ENCODE measurements at places on chromosomes 5 and 9. TPM values are rescaled to one million over a fixed set of nuclear protein-coding genes. Genes with fewer than 3 reads are reported as not detected.
A peak's percentile ranks its signal among the peaks of the same experiment; 100 is the strongest.

Gene CDK9
- total RNA-seq = 71.0 TPM

Gene CARTPT
- not detected for total RNA-seq

DNA sequence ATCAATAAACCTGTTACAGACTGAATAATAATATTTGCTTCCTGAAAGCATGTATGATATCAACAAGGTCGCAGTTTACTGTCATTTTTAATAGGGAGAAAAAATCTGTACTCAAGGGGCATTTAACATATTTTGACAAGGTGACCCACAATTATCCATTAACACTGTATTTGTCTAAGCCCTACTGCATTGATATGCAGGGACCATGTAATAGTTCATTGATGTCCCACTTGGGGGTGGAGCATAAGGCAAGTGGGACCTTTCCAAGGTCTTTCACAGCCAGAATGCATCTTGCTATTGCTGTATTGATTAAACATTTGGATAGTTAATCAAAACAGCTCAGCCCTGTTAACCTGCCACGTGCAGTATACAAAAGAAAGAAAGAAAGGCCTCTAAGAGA is 502.0 kb downstream of the NR2F1-AS1 start:
- DNase-seq = no peak

DNA sequence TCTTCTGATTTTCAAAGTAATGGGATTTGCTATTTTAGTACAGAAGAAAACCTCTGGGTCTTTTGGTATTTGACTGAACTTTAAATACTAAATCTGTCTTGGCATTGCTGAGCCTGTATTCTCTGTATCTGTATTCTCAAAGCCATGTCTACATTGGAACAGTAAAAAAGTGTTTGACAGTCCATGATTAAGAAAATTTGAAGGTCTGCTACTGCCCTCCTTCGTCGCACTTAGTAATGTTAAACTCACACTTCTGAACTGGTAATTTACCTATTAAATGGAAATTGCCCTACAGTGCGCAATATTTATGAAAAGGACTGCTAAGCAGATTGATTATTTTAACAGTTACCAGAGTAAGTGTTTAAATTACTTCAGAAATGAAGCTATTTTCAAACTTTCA is 165.7 kb upstream of the SMC2 start:
- no peak for DNase-seq

DNA sequence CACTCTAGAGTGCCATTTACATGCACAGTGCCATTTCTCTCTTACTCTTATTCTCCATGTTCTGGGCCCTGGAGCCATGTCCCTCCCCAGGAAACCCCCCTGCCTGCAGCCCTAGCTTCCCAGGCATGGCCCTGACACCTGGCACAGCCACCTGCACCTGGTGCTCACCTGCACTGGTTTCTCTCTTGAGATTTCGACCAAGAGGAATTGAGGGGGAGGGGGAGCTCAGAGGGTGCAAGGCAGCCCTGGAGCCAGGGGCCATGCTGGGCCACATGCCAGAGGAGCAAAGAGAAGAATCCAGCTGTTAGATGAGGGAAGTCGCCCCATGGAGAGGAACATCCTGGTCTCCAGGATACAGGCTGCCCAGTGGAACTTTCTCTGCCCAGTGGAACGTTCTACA is 65.0 kb upstream of the RAPGEF1 start:
- DNase-seq = peak; percentile 43

GRCh38 chr5:91162534-91163381 is 220.4 kb downstream of the ARRDC3 start:
- DNase-seq = peak; percentile 83

GRCh38 chr9:37290366-37290939 is 132.0 kb upstream of the GRHPR start:
- DNase-seq = no peak

DNA sequence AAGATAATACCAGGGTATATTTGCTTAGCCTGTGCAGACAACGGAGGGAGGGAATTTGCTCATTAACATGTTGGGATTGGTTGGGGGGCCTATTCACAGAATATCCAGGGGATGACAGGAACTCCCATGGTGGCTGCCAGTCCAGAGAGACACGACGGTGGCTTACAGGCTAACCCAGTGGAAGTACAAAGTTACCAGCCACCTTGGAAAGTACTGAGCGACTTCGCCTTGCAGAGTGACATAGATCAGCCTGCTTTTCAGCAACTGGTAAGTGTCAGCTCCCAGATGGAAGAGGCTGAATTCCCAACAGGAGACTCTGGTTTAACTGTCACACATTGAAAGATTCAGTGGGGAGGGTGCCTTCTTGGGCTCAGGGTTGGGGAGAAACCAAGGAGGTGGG is 7.9 kb downstream of the ISL1 start:
- no peak for DNase-seq

- DNase-seq = no peak
Measured at GRCh38 chr9:23682891-23683431, 143.1 kb downstream of the ELAVL2 start.

DNA sequence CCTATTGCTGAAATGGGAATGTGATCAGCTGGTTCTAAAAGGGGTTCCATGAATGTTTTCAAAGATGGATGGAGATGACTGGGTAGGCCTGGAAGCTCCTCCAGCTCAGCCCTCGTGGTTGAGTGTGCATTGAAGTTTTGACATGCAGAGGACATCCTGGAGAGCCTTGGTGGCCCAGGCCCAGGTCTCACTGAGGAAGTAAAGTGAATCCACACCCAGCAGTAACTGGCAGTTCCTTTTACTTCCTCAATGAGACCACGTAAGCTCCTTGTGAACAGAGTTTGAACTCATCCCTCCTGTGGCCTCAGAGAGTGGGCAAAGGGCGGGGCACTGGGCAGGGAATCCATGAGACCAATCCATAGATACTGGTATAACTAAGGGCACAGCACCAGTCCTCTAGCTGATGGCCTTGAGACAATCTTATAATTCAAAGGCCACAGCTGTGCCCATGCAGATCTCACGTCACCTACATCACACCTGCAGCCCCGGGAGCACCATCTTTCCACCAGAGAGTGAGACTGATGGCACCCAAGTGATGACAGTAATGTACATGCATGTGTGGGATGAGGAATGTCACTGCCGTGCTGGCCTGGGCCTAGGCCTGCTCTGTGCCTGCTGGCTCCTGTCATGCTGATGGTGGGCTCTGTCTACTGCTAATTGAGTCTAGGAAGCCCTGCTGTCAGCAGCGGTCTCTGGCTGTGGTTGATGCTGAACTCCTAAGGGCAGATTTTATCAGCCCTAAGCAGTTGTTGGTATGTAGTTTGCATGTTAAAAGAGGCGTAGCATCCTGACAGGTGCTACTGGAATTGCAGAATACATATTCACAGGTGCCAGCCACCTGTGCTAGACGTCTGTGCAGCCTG is 257.8 kb downstream of the FSTL4 start:
- DNase-seq = peak; percentile 71

DNA sequence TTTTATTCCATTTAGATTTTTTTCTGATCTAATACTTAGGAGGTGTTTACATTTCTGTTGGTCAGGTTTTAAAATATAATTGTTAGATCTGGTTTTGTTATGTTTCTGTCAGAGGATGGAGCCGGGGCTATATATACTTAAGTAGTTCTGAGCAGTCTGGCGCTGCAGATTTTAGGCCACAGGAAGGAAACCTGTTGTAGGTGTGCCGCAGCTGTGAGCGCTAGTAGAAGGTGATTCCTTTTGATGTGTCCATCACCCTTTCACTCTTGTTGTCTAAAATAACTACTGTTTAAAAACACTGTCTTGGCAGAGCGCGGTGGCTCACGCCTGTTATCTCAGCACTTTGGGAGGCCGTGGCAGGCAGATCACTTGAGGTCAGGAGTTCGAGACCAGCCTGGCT is 17.0 kb downstream of the ZBTB34 start:
- DNase-seq = no peak

DNA sequence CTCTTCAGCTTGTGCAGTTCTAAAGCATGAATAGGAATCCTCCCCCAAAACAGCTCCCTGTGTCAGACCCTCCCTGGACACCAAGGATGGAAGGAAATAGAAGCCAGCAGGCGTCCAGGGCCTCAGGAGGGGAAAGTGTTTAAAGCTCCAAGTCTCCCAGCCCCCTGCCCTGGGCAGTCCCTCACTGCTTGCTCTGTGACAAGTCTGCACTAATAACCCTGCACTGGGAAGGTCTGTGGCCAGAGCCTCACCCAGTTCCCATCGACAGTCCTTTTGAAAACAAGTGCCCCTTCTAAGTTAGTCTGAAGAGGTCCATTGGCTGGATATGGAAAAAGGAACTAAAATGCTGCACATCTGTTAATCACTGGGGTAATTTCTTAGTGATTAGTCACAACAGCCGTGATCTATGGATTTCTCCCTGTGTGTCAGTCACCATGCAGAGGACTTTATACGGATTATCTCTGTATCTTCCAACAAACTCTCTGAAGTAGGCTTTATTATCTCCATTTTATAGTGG is 195.3 kb downstream of the FBXL7 start:
- DNase-seq = no peak

Gene TMEM250
- total RNA-seq = 29.1 TPM

Gene PLAC8L1
- total RNA-seq = 0.43 TPM

GRCh38 chr5:153460421-153460820 is 30.0 kb upstream of the GRIA1 start:
- DNase-seq = no peak

Gene SFXN1
- 17.5 TPM for total RNA-seq

DNA sequence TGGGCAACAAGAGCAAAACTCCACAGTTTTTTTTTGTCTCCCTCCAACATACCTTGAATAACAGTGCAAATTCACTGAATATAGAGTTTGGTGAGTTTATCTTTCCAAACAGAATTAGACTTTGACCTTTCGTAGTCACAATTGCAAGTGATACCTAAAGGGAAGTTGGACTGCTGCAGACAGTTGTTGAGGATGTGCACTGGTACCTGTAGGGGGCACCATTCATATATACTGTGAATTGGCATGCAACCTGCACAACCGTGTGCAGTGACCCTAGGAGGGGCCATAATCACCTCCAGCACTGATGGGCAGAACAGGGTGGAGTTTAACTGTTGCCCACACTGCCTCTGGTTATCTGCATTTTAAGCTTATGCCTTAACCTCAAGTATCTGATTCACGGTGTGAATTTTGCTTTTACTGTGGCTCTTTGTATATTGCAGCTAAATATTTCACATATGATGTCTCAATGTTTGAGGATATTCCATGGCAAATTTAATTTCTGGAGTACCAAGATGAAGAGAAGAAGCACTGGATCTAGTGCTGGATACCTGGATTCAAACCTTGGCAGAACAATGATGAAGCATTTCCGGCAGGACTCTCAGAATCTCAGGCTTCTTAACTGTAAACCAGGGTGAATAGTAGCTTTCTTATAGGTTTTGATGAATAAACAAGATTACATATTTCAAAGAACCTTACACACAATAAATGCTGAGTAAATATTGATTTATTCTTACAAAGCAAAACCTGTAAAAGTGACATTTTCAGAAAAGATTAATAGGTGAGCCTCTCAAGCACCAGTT is 144.3 kb downstream of the ACTBL2 start:
- DNase-seq = no peak

Gene IL31RA
- not detected for total RNA-seq

Gene SPAAR
- total RNA-seq = 4.0 TPM

GRCh38 chr5:80780024-80780423 is 125.2 kb upstream of the DHFR start:
- no peak for DNase-seq

DNA sequence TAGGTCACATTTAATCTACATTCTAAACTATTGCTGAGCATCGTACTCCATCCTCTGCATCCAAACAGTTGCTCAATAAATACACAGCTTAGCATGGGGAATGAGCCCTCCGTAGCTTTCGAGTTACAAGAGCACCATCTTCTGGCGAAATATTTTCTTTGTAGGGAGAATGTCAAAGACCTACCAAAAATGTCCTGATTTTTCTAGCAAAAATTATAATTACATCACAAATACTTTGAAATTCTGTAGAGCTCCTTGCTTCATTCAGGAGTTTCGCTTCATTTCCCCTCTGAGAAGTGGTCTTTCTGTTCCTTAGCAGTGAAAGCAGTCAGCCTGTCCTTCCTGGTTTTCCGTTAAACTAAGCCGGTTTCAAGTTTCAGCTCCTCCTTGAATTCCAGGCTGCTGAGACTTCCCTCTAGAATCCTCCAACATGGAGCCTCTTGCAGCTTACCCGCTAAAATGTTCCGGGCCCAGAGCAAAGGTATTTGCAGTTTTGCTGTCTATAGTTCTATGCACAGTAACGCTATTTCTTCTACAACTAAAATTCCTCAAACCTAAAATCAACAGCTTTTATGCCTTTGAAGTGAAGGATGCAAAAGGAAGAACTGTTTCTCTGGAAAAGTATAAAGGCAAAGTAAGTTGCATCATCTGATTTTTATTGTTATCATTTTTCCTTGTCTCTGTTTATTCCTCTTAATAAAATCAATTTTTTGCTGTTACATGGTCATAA is at the start of gene GPX8:
TSS of gene GPX8 (plus strand) at position 409 of the 730 bp plus-strand sequence. CDS start at position 431, 22 bp downstream.
- no peak for DNase-seq

GRCh38 chr5:144404672-144405071 is 234.0 kb downstream of the KCTD16 start:
- DNase-seq = no peak

Gene DND1
- total RNA-seq = 0.56 TPM

GRCh38 chr9:71515626-71516025 is 252.7 kb downstream of the CEMIP2 start:
- DNase-seq = no peak

- no peak for DNase-seq
Measured at GRCh38 chr5:96610747-96611146, 51.4 kb upstream of the CAST start.

- DNase-seq = no peak
Measured at GRCh38 chr9:121368745-121369144, 1.3 kb downstream of the STOM start.

GRCh38 chr9:16683326-16683725 is 187.1 kb downstream of the BNC2 start:
- no peak for DNase-seq

DNA sequence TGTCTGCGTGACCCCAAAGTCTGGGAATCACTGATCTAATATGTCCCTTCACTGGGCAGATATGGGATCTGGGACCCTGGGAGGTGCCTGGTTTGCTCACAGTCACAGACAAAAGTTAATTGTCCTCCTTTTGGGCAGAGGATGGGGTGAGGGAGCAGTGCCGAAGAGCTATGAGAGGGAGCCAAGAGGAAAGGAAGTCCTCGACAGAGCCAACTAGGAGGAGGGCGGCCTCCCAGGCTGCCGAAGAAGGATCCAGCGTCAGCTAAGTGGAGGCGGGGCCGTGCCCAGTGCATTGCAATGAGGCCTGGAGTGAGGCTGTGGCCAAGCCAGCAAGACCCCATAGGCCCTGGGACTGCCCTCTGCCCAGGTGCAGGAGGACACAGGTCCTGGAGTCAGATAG is 11.4 kb downstream of the AIF1L start:
- no peak for DNase-seq

Gene ADRA1B
- total RNA-seq = 4.2 TPM

GRCh38 chr5:177036921-177037320 is 14.4 kb downstream of the ZNF346 start:
- no peak for DNase-seq

- DNase-seq = no peak
Measured at GRCh38 chr5:59107692-59108091, 524.8 kb downstream of the RAB3C start.

- DNase-seq = no peak
Measured at GRCh38 chr5:14229181-14229580, 86.0 kb downstream of the TRIO start.

GRCh38 chr5:123756318-123756665 is 244.3 kb downstream of the CSNK1G3 start:
- no peak for DNase-seq

Gene SUSD3
- total RNA-seq = 1.4 TPM
